ENCODE measurements at places on chromosomes 12 and 14.

- no peaks in the 10 kb centered on the region for H3K4me1 ChIP-seq
- no peak overlapping the region for H3K4me3 ChIP-seq
- H3K27me3 ChIP-seq = peaks cover 15% of the 10 kb centered on the region
- H3K27ac ChIP-seq = no peak overlapping the region
Observed at GRCh38 chr12:131137009-131137835, 183.5 kb downstream of the ADGRD1 start.

DNA sequence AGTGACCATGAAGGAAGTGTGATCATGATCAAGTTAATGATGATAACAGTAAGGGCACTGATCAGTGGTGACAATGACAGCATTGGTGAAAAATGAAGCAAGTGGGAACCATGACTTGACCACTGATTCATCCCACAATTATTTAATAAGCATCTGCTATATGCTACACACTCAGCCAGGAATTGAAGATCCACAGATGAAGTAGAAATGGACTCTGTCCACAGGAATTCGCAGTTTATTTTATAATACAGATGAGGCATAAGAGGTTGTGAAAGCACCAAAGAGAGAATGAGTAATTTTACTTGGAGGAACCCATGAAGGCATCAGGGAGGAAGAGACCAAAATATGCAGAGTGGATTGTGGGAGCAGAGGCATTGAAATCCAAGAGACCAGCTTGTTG lies 33.8 kb upstream of the SMUG1 start:
- H3K27me3 ChIP-seq = peaks cover 17% of the 10 kb centered on the region
- H3K27ac ChIP-seq = no peak overlapping the region
- no peak overlapping the region for H3K4me3 ChIP-seq
- DNase-seq = no peak

DNA sequence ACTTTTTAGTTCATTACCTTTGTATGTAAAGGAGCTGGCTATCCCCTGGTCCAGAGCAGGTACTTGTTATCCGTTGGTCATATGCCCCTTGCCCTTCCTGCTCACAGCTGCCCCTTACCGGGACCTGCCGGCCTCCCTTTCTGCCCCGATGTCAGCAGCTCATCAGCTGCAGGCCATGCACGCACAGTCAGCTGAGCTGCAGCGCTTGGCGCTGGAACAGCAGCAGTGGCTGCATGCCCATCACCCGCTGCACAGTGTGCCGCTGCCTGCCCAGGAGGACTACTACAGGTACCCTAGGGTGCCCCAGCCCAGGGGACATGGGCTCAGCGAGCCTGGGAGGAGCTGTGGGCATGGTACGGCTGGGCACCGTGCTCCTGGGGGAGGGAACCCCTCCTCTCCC lies 2.3 kb upstream of the RNU7-1 start:
- no peak overlapping the region for H3K4me3 ChIP-seq
- H3K27ac ChIP-seq = no peak overlapping the region
- no peak for DNase-seq
- no peaks in the 10 kb centered on the region for H3K36me3 ChIP-seq
- peaks cover 19% of the 10 kb centered on the region for H3K4me1 ChIP-seq

GRCh38 chr12:91819132-91819447 lies 326.6 kb downstream of the BTG1 start:
- no peak overlapping the region for H3K27ac ChIP-seq
- no peaks in the 10 kb centered on the region for H3K36me3 ChIP-seq
- no peak overlapping the region for H3K4me3 ChIP-seq
- no peaks in the 10 kb centered on the region for H3K4me1 ChIP-seq

DNA sequence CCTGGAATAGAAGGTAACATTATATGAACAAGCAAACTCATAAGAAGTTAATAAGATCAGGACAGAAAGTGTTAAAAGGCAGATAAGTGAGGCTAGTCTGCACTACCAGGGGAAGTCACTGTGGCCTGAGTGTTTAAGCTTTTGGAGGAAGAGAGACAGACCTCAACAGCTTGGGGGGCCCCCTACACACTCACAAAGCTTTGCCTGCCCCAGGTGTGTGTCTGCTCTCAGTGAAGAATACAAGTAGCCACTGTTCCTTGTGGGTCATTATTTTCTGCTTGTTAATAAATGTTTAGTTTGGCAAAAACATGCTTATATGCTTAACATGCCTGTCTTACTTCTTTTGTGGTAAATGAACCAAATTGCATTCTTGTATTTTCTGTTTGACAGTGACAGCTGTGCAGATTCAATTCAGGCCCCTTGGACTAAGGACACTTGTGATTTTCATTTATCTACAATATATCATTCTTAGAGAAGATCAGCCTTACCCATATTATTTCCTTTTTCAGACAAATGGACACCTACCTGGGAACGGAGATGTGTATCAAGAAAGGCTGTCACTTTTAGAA lies 50.7 kb upstream of the C12orf71 start:
- H3K36me3 ChIP-seq = no peaks in the 10 kb centered on the region
- no peak overlapping the region for H3K4me3 ChIP-seq
- DNase-seq = no peak
- 0 out of 2 replicates have a peak, but pooled peaks cover 4% of the 10 kb centered on the region for H3K4me1 ChIP-seq
- H3K27me3 ChIP-seq = no peaks in the 10 kb centered on the region

DNA sequence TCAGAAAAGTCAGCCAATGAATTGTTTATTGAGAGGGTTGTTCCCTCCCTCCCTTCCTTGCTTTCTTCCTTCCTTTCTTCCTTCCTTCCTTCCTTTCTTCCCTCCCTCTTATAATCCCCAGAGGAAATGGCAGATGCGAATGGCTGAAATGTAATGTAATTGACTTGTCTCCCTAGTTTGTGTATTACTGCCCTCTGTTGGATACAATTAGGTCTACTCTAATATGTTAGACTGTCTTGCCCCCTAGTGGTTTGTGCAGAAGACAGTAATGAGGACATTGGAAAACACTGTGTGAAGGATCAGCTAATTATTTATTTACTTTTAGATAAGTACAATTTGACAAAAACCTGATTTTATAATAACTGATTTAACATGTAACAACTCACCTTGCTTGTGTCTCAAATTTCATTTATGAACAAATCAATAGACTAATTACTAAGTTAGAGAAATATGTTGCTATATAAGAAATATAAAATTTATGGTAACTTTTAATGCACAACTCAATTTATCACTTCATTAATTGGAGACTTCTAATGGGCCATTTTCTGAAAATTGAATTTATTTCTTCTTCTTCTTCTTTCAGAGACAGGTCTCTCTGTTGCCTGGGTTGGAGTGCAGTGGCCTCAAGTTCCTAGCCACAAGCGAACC lies 229.8 kb upstream of the LRIG3 start:
- no peaks in the 10 kb centered on the region for H3K27me3 ChIP-seq
- peak; percentile 80 for DNase-seq
- no peaks in the 10 kb centered on the region for H3K36me3 ChIP-seq
- no peaks in the 10 kb centered on the region for H3K4me1 ChIP-seq
- H3K27ac ChIP-seq = no peak overlapping the region

- peak; percentile 64 for DNase-seq
- H3K27me3 ChIP-seq = no peaks in the 10 kb centered on the region
- no peak overlapping the region for H3K4me3 ChIP-seq
Observed at GRCh38 chr14:92538412-92538985, 24.9 kb downstream of the RIN3 start.

- no peaks in the 10 kb centered on the region for H3K4me1 ChIP-seq
- no peak overlapping the region for H3K4me3 ChIP-seq
- H3K27me3 ChIP-seq = no peaks in the 10 kb centered on the region
- H3K36me3 ChIP-seq = no peaks in the 10 kb centered on the region
Observed at GRCh38 chr14:53840444-53840843, 116.2 kb downstream of the BMP4 start.

DNA sequence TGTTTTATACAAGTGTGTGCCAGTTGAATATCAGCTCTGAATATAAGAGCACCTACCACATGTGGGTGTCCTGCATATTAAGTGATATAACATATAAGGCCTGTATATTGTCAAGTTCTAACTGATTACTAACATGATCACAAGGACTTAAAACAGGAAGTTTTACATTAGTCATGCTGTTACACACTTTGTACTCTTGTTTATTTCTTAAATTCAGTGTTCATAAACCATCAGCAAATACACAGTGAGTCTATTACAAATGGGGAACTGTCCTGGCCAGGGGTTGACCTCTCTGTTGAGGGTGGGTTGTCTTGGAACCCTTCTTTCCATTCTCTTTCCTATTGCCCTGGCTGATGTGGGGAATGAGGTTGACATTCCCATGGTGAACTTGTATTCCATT lies 19.1 kb downstream of the HELB start:
- no peaks in the 10 kb centered on the region for H3K36me3 ChIP-seq
- no peak for DNase-seq
- no peak overlapping the region for H3K27ac ChIP-seq
- H3K4me1 ChIP-seq = no peaks in the 10 kb centered on the region
- H3K27me3 ChIP-seq = no peaks in the 10 kb centered on the region

DNA sequence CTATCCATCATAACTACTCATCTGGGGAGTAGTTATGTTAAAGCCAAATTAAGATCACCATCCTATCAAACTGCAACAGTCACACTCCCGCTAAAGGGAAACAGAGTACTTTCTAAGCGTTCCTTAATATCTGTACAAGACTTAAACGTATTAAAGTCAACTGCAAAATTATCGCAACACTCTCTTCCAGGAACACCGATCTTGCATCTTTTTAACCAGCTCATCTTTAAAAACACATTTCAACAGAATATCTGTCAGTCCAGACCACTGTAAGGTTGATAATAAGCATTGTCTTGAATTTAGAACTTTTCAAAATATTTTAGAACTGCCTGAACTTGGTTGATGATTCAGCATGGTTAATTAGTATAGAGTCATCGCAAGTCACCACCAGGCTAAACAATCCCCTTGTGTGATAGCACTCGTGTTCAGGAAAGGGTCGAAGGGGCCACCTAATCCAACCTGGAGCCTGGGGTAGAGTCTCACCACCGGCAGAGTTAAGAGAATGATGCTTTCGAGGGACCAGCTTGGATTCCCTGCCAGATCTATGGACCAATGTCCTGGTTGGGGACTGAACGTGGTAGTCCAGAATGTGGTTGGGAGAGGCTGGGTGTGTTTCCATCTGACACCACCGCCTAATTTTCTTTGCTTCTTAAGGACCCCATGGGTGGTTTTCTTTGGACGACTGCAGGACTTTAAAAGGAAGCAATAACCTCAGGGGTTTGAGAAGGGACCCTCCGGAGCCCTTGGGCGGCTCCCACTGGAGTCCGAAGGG lies 890 bp downstream of the SPTLC2 start:
- H3K4me3 ChIP-seq = peak overlapping the region; percentile 73
- no peak for DNase-seq
- H3K27ac ChIP-seq = no peak overlapping the region
- H3K4me1 ChIP-seq = no peaks in the 10 kb centered on the region
- H3K36me3 ChIP-seq = no peaks in the 10 kb centered on the region
- no peaks in the 10 kb centered on the region for H3K27me3 ChIP-seq

All from MM.1S (cell line).